ENCODE measurements at places on chromosomes 11 and 22.

DNA sequence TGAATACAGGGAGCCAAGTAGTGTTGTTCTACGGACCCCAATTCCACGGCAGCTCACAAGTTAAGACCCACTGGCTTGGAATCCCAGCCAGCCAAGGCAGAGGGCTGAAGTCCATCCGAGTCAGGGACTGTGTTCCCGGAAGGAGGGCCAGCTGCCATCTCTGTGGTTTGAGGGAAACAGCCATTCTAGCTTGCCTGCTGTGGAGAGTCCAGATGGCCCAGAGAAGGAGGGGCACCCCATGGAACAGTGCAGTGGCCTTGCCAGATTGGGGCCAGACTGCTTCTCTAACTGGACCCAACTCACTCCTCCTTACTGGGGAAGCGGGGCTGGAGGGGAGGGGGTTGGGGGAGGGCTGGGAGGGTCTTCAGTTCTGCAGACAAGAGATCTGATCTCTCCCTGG lies 156.4 kb downstream of the FAM181B start:
- DNase-seq, result no peak

GRCh38 chr11:24872651-24873311 lies 375.9 kb downstream of the LUZP2 start:
- no peak for DNase-seq

GRCh38 chr11:69640995-69641581 lies at the start of gene CCND1:
Gene CCND1, plus strand, starts transcription at chr11:69641156. Its CDS starts 158 bp downstream, at chr11:69641314.
- no peak for DNase-seq

DNA sequence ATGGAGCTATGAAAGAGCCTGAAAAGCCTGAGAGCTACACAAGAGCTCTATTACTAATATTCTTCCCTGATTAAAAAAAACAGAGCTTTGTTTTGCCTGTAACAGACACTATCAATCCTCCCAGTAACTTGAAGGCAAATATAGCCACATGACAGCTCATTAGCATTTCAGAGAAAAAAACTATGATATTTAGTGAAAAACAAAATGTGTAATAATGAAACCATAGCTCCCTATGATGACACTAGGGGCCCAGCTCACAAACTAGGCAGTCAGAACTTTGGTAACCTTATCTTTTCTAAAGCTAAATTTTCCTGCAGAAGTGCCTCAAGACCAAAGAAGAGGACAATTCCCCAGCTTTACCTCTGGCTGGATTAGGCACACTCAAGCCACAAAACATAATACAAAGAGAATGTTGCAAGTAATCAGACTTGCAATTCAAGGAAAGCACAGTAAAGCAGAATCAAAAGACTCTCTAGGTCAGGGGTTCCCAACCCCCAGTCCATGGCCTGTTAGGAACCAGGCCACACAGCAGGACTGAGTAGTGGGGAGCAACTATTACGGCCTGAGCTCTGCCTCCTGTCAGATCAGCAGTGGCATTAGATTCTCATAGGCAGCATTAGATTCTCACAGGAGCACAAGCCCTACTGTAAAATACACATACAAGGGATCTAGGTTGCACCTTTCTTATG lies 53.3 kb downstream of the MRTFA start:
- no peak for DNase-seq

- no peak for DNase-seq
These were observed 7.2 kb downstream of the NDUFC2 start for GRCh38 chr11:78072455-78072854.

- DNase-seq, result no peak
These were observed 3.9 kb upstream of the DEUP1 start for GRCh38 chr11:93326681-93327080.
